Stimulated activated CD8-positive, alpha-beta memory T cell treated with anti-CD3 and anti-CD28 coated beads, Interleukin-7, amount 100 ng/mL, for 1 hour (primary cell): ENCODE measurements at places on chromosomes 11 and 22.

- no peak for DNase-seq
Measured at GRCh38 chr11:59601788-59602187, 13.8 kb downstream of the OSBP start.

GRCh38 chr11:26621132-26621531 lies 49.1 kb upstream of the MUC15 start:
- no peak for DNase-seq

- DNase-seq: no peak
Measured at GRCh38 chr11:26043665-26044064, 288.3 kb upstream of the ANO3 start.

DNA sequence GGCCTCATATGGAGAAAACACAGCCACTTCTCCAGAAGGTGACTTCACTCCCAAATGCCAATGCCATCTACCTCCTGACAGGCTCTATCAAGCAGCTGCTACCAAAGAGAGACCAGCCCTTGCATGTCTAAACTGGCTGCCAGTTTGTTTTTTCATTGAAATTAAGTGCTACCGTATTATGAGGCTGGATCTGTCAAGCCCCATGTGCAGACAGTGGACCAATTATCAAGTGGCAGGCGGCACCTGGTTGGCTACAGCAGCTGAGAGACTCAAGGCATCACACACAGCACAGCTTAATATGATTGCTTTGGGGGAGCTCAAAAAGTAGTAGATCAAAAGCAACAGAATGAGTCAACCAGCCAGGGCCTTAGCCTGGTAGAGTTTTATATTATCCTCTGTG lies 1293.0 kb upstream of the TENM4 start:
- DNase-seq: no peak

DNA sequence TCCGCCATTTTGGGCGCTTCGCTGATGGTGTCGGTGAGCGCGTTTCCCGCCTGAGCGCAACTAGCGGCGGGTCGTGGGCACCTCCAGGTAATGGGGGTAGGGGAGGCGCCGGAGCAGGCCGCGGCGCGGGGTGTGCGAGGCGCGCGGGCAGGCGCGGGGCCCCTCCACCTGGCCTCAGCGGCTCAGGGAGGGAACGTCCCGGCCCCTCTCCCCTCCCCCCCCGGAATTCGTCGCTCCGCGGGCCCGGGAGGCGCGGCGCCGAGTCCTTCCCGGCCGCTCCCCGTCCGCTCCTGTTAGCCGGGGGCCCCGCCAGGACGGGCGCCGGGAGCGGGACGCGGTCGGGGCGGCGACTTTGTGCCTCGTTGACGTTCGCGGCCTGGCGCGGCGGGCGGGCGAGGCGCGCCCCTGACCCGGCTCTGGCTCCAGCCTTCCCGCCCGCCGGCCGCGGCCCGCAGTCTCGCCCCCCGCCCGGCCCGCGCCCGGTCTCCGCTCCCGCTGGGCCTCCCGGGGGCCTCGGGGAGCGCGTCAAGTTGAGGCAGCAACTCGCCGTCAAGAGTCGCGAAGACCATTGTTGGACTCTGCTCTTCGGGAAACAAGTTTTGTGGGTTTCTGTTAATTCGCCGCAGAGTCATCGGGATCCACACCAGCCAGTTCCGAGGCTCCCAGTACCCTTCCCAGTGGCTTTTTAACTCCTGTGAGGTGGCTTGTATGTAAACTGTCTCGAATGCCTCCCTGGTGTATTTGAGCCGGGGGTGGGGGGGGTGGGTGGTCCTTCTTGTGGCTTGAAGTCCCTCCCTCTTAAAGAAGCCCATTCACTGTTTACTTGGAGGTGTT lies at the start of gene PPP6R3:
Gene PPP6R3 (plus strand): TSS at position 12 of the 834 bp plus-strand sequence. CDS start 76,913 bp downstream, outside the sequence.
- DNase-seq: no peak

DNA sequence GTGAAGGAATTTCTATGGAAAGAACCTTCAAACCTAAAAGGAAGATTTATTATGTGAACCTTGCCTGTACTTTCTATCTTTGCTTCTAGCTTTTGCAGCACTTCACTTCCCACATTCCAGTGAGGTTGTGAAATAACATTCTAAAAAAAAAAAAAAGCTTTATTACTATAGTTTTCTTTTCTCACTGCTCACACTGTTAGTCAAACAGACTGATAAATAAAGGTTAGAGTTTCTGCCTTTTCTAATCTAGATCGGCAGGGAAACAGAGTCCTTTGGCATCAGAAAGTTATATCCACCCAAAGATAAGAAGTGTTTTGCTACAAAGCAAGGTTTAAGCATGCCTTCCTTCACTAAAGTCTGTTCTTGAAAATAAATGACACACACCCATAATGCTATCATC lies 2.8 kb downstream of the AAMDC start:
- no peak for DNase-seq
